ENCODE measurements at places on chromosomes 6 and 20.

DNA sequence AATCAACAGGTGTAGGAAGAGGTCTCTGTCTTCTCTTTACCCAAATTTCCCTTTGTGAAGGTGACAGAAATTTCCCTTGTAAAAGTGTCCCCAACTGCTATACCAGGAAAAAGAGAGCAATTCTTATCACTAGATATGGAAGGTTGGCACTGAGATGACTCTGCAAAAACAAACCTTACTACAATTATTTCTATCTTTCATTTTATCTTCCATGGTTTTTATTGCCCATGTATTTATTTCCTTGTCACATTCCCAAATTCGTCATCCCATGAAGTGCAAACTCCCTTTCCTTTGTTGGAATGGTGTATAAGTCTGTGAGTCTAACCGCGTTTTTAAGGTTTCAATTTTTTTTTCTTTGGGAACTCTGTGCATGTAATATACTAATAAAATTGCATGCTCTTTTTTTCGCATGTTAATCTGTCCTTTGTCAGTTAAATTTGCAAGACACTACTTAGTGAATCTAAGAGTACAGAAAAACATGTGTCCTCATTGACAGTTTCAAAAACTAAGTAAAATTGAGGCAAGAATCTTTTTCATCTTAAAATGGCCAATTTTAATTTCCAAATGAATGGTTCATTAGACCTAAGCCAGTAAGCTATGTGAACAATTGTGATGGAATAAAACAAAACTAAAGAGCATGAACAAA, 35.4 kb upstream of the HFE start:
- DNase-seq = no peak

- peak; percentile 50 for DNase-seq
Observed at GRCh38 chr20:44215125-44215524, 4.6 kb upstream of the OSER1 start.

- peak; percentile 34 for DNase-seq
Observed at GRCh38 chr6:27668442-27669294, 195.8 kb upstream of the ZNF184 start.

DNA sequence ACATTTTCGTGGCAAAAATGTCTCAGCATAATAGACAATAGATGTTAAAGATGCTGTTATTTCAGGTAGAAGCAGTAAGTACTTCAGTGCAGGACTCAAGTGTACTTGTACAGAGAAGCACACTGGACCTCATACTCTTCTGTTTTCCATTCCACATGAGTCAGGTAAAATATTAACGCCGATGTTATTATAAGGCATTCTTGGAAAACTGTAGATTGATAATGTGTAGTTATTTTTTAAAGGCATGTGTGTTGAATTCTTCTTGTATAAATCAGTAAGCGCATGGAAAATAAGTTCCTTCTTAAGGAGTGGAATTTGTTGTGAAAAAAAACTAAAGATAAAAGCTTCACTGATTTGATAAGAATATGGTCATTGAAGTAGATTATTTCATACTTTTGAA, 45.8 kb downstream of the DOP1A start:
- DNase-seq = no peak

GRCh38 chr6:146433881-146434731, 109.5 kb upstream of the RAB32 start:
- DNase-seq = no peak

GRCh38 chr6:150894935-150895552, 29.5 kb downstream of the MTHFD1L start:
- peak; percentile 25 for DNase-seq

DNA sequence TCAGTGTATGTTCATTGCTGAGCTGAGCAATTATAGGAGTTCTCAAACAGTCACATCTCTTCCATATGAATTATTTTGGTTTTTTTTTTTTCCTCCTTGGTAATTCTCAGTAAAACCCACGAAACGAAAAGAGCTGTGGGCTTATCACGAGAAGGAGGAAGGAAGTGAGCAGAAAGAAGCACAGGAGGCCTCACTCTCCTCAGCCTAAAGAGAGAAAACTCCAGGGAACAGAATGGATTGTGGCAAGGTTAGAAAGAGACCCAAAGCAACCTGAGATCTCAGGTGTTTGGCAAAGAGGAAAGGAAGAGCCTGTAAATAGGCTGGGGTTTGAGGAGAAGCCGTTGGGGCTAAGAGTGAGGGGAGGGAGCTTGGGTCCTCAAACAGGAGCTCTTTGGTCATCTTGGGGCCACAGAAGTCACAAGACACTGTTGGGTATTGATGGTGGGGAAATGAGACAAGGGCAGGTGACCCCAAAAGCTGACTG, 67.8 kb upstream of the CITED2 start:
- no peak for DNase-seq

DNA sequence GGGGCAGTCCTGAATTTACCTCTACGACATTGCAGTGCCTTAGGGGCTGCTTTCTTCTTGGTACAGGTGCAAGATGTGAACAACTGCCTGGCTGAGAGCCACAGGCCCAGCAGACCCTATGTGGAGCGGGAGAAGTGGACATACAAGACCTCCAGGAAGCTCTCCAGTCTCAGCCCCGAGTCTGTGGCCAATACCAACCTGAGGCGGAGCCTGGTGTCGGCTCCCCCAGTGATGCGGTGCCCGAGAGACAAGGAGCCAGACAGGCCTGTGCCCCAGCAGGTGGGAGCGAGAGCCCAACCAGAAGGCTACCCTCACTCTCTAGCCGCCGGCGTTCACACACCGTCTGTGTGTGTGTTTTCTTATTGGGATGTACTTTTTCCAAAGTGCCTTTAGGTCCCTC, 59.6 kb downstream of the EFCAB8 start:
- DNase-seq = no peak

DNA sequence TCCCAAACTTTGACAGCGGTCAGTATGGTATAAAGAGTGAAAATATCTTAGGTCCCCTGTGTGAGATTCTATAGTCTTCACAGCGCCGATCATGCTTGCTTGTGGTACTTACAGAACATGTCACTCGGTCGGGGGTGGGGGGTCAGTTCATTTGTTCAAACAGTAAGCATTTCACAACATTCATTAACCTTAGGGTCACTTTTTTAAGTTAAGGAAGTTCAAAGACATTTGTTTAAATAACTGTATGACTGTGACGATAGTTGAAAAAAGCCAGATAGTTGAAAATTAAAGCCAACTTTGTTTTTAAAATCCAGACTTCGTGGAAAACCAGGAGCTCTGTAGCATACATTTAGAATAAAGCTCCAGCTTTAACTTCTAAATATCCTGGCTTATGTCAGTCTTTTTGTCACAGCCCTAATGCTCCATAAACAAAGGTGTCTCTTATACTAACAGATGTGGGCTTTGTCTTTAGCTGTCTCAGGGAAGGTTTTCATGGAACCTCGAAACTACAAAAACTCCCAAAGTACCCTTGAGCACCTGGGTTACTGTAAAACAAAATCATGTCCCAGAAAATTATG, 57.9 kb upstream of the PHACTR2 start:
- no peak for DNase-seq

DNA sequence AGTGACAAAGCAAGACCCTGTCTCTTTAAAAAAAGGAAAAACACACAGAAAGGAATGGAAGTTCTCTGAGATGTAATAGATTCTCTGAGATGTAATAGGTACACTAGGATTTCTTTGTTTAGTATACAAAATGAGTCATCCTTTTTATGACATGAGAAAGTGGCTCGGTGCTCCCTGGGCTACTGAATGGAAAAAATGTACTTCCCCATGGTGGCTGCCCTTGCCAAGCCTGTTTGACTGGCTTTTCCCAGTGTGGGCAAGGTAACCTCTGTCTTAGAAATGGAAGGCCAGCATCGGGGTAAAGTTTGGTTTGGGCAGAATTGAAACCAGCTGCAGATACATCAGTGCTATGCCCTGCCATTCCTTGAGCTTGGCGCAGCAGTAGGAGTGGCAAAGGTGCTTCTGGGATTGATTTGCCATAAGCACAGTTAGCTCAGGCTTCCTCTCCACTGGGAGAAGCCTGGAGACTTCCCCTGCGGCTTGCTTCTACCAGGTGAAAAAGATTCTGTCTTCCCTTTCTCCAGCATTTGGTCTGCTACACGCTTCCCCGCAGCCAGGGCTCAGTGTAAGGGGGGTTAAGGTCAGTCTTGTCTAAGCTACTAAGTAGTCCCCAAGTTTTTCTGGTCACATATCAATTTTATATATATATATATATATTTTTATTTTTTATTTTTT, 24.5 kb downstream of the ARFGEF2 start:
- no peak for DNase-seq

DNA sequence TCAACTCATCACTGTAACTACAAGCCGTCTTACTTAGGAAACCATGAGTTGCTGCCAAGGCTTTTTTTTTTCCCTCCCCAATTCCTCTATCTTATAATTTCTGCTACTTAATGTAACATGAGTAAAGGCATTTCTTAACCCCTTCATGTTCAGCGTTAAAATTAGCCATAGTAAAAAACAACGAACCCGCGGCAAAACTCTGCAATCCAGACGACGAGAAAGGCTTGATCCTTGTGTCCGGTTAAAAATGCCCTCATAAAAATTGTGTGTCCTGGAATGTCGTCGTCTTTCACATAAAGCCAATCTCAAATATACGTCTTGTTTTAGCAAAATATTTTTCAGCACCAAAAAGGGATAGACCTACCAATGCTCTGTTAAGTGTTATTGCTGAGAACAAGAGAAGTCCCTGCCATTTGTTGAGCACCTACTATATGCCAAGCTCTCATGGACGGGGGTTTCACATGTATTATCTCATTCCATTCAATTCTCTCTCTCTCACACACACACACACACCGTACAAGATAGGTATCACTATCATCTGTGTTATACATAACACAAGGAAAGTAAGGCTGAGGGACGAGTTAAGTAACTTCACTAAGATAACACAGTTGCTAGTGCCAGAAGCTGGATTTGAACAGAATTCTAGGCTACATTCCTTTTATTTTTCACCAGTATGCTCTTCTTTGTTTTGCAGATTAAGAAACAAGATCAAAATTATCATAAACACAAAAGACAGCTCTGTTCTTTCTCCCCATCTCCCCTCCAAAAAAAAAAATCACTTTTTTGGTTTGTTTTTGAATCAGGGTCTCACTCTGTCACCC, 683 bp upstream of the ARHGAP18 start:
- DNase-seq = no peak

GRCh38 chr20:33081411-33082154, 2.1 kb downstream of the BPIFB4 start:
- DNase-seq = no peak

Measured in NCI-H1417 (cell line).